ENCODE measurements at places on chromosomes 7 and 10.

- DNase-seq, result no peak
These were observed 147.3 kb downstream of the MGMT start for GRCh38 chr10:129614341-129614740.

- peak; percentile 62 for DNase-seq
These were observed 121.8 kb upstream of the AFAP1L2 start for GRCh38 chr10:114526126-114526503.

GRCh38 chr7:2274666-2275065 is 32.6 kb downstream of the NUDT1 start:
- no peak for DNase-seq

DNA sequence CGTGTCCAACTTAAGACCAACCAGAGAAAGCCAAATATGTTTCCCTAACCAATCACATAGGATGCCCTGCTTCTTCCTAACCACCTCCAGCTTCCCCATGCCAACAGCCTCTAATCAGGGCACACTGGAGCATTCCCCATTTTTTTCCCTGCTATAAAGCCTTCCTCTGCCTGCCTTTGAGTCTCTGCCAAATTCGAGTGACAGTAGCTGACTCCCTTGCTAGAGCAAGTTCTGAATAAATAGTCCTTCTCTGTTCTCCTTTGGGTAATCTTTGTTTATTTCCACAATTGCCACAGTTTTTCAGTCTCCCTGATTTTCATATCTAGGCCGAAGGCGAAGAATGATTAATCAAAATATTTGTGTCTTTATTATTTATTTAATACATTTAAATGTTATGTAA is 96.7 kb downstream of the ANLN start:
- no peak for DNase-seq

GRCh38 chr10:11439523-11440053 is 171.9 kb downstream of the USP6NL start:
- no peak for DNase-seq

GRCh38 chr10:72132854-72133253 is 44.5 kb upstream of the SPOCK2 start:
- DNase-seq, result no peak

DNA sequence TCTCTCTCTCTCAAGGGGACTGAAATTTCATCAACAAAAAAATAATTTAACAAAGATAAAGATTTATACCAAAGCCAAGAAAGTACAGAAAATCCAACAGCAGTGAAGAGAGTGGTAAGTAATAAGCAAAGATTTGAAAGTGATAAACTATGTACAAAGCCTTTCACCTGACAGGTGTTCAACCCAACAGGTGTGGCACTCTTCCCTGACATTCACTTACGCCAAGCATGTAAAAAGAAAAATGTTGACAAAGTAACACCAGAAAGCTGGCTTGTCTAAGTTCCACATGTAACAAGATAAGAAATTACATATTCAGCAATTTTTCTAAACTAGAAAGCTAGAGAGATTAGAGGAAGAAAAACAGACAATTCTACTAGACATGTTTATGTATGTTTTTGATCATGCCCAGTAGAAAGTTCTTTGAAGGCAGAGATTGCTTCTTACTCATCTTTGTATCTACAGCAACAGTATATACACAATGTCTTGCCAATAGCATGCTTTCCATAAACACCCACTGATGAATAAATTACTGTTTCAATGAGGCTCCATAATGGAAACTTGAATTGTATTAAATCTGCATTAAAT is 468.5 kb downstream of the PARD3 start:
- DNase-seq, result no peak

DNA sequence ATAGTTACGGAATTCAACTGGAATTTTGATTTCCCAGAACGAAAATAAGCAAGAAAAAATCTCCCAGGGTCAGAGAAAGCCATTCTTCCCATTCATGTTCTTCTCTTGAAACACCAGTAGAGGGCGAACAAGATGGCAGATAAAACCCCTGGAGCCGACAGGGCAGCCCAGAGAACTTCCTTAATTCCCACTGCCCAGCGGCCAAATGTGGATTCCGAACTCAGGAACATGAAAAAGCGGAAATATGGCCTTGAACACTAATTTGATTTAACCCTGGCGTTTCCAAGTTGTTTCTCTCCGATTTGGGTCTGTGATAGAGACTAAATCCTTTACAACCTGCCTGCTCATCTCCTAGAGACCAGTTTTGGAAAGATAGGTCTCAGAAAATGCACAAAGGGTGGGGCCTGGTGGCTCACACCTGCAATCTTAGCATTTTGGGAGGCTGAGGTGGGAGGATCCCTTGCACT is 100.7 kb upstream of the WAC start:
- peak; percentile 25 for DNase-seq

- DNase-seq, result no peak
These were observed 634.0 kb upstream of the SEMA3D start for GRCh38 chr7:85820702-85821443.

DNA sequence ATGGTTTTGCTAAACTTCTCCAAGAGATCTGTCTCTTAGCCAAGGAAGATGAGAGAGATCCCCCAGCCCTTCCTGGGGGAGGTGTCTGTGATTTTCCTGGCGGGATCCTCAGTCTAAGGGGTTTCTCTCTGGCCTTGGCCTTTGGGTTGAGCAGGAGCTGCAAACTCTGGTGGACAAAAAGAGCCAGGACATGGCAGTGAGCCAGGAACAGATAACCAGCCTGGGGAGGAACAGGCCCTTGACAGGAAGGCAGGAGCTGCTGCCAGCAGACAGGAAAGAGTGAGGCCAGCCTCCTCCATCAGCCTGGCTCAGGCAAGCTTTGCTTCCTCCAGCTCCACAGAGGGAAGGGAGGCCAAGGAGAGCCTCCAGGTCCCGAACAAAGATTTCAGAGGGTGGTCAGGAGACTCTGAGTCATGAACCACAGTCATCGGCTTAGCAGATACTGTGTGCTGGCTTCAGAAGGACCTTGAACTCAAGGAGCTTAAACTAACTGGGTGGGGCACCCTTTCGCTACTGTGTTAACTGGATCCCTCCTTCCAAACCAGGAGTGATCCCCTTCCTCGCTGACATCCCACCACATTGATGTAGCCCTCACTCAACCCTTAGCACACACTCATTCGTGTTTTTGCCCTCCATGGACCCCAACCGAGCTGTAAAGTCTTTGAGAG is 34.7 kb downstream of the DDIT4 start:
- peak; percentile 56 for DNase-seq

DNA sequence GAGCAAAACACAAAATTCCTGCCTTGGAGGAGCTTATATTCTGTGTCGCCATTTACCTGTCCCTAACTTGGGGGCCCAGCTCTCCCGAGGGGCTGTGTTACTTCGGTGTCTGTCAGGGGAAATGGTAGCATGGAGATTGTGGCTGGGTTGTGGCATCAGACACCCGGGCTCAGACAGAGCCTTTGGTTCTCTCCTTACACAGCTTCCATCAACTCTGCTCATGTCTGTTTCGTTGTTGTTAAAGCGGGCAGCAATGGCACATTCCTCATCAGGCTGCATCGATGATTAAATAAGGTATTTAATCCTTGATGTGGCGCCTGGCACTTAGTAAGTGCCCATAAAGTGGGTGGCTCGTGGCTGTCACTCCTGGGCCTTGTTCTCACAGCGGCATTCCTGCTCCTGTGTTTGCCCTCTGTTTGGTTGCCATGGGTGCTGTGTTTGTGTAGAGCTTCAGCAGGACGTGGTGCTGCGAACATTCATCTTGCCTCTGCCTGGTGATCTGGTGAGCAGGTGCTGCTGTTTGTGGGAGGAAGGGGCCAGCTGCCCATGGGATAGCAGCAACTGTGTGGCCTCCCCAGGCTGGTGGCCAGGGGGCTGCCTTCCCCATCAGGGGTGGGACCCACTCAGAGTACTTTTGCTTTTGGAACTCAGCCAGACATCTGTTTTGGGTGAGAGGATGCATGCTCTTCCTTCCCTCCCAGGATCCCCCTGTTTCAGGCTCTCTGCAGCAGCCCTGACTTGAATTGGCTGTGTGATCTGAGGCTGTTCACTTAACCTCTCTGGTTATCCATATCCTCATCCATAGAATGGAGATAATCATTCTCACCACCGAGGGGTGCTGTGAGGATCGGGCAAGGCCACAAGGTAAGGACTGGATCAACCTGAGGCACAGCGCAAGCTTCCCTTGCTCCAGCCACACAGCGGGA is 207.2 kb upstream of the SVIL start:
- no peak for DNase-seq

- peak; percentile 90 for DNase-seq
These were observed 671 bp upstream of the PAXIP1 start for GRCh38 chr7:155003376-155004214.

DNA sequence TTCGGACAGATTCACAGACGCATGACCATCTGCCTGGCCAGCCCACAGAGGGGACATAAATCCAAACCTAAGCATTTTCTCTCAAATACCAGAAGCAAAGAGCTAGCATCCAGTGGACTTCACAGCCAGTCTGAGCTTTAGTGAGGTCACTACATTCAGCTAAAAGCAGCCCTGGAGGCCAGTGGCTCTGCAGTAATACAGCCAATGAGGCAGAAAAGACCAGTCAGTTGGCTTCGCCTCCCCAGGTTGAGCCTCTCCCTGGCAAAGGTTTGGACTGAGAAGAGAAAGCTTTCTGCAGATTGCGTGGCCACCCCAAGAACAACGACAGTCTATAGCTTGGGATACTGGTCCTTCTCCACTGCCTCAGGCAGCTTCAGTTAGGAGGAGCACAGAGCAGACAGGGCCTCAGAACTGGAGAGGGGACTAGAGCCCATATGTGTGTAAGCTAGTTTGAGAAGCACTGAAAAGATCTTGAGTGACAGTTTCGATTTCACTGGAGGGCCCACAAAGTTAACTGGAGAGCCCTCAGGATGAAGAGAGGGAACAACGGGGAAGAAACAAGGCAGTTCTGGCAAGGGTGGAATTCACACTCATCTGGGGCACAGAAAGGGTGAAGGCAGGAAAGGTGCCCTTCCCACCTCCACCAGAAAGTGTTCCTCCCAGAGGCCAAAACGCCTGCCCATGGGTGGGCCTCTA is 3.8 kb downstream of the WDR91 start:
- DNase-seq, result no peak

- DNase-seq, result no peak
These were observed 176.3 kb downstream of the DGKI start for GRCh38 chr7:137670222-137671064.

- DNase-seq, result no peak
These were observed 105.4 kb upstream of the LAMB4 start for GRCh38 chr7:108235451-108236061.

DNA sequence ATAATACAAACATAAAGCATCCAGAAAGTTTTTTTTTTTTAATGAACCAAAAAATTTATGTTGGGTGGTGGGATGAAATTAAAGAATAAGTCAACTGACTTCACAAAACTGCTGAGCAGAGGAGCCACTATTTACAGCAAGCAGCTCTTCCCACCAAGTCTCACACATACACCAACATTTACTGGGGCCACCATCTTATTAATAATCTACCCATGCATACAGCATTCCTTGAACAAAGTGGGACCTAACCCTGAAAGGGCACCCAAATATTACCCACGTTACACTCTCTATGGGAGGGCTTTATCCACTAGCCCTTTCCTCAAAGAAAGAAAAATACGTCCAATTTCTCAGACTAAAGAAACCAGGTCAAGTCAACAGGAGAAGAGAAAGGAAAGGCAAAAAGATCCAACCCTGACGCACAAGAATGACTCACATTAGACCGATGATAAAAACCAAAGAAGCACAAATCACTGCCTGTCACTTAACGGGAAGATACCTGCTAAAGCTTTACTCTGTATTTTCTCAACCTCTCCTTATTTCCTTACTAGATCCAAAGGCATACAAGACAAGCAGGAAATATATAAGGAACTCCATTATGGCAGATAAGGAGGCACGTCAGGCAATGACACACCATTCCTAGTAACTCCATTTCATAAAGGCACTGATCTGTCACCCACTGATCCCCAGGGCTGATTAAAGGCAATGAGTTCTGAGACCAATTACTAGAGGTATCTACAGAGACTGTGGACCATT is 141.8 kb upstream of the ASAH2 start:
- DNase-seq, result no peak

GRCh38 chr7:69696686-69697685 is 98.7 kb downstream of the AUTS2 start:
- DNase-seq, result no peak

GRCh38 chr10:88565072-88565471 is 18.0 kb downstream of the RNLS start:
- no peak for DNase-seq
